ENCODE measurements at places on chromosomes 13 and 19. TPM values are rescaled to one million over a fixed set of nuclear protein-coding genes. Genes with fewer than 3 reads are reported as not detected.

GRCh38 chr13:98730441-98730840 is 22.0 kb downstream of the SLC15A1 start:
- no peak for DNase-seq

- no peak for DNase-seq
Observed at GRCh38 chr19:46022061-46022430, 807 bp downstream of the PGLYRP1 start.

GRCh38 chr19:3984584-3984907 is 717 bp downstream of the EEF2 start:
- no peak for DNase-seq

- DNase-seq, result no peak
Observed at GRCh38 chr19:11377237-11377636, 2.8 kb downstream of the SWSAP1 start.

GRCh38 chr19:28466107-28467045 is 746.6 kb downstream of the UQCRFS1 start:
- DNase-seq, result peak; percentile 79

DNA sequence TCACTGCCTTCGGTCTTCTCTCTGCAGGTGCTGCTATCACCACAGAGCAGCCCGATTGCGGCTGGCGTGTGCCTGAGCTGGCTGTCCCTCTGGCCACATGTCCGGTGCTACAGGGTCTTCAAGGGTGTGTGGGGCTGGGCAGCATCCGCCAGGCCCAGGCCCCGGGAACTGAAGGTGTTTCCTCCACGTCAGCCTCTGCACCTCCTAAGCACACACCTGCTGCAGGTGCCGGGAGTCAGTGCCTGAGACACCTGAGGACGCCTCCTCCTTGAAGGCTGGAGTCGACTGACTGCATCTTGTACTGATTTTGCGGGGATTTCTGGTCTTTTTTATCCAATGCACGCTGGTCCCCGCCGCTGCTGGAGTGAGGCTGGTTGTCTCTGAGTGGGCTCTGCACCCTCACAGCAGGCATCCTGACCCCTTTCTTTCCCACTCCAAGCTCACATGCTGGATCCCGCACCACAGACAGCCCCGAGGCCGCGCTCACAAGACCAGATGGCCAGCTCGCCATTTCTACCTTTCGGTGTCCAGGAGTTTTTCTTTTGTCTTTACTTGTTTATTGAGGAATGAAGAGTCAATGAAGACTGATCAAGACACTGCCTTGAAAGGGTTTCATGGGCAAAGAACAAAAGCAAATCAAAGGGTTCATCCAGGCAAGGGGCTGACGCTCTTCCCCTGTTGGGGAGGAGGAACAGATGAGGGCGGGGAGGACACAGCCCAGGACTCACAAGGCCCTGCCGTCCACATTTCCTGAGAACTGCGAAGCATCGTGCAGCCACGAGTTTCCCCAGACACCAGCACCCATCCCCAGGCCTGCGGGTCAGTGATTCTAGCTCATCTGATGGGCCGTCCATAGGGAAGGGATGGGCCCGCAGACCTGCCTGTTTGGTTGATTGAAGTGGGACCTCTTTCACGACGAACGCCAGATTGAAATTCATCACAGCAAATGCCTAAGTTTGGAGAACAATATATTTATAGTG is 203.8 kb upstream of the SOX1 start:
- DNase-seq, result no peak

GRCh38 chr19:35911790-35912189 is 3.7 kb upstream of the TYROBP start:
- DNase-seq, result no peak

GAS6 gene
- total RNA-seq, result 83.5 TPM

GRCh38 chr13:109646423-109646822 is 140.0 kb downstream of the IRS2 start:
- DNase-seq, result no peak

DNA sequence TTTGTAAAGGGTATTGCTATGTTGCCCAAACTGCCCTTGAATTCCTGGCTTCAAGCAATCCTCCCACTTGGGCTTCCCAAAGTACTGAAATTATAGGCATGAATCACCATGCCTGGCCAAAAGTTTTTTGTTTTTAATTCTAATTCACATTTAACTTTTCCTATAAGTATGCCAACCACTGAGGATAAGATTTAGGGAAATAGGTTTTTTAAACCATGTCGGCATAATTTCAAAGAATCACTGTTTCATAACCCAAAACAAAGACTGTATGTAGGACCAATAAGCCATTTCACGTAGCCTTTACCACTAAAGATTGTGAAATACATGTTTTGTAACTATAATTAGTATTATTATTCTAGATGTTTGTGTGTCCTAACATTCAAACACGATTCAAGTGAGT is 8.2 kb downstream of the ZDHHC20 start:
- DNase-seq, result no peak

KLHL1 gene
- total RNA-seq, result not detected

GRCh38 chr13:108917581-108917980 is 288.2 kb downstream of the MYO16 start:
- no peak for DNase-seq

SIAH3 gene
- 0.03 TPM for total RNA-seq

EPS8L1 gene
- 95.0 TPM for total RNA-seq

DNA sequence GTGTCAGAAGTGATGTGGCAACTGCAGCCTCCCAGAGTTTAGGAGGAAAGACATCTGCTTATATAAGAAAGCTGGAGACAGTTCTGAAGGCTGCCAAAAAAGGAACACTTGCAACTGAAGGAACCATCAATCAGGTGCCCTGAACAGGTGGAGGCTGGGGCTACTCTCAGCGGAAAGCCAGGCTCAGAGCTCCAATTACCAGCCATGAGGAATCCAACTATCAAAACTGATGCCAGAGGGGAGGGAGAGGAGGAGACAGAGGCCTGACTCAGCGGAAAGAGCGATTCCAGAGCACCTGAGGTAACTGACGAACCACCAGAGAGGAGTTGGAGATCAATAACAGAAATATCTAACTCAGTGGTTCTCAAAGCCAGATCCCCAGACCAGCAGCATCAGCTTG is 24.3 kb downstream of the LEUTX start:
- DNase-seq, result peak; percentile 55

FUT3 gene
- 3.0 TPM for total RNA-seq

EID2 gene
- 12.0 TPM for total RNA-seq

DNA sequence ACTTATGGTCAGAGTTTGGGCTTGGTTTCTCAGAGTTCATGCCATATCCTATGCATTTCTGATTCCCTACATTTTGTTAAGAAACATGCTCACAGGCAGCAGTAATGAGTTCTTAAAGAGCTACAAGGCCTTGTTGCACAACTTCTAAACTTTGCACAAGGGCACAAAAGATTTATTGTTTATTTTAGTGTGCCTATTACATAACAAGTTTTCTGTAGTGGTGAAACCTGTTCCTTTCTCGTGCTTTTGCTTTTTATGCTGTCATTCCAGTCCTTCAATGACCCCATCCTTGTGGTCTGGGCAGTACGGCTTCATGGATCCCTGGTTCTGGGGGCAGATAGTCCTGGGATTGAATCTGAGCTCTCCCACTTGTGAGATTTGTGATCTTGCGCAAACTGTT is 17.8 kb downstream of the ZNF507 start:
- DNase-seq, result no peak

GRCh38 chr19:17968362-17968761 is 1.5 kb downstream of the KCNN1 start:
- DNase-seq, result no peak

DNA sequence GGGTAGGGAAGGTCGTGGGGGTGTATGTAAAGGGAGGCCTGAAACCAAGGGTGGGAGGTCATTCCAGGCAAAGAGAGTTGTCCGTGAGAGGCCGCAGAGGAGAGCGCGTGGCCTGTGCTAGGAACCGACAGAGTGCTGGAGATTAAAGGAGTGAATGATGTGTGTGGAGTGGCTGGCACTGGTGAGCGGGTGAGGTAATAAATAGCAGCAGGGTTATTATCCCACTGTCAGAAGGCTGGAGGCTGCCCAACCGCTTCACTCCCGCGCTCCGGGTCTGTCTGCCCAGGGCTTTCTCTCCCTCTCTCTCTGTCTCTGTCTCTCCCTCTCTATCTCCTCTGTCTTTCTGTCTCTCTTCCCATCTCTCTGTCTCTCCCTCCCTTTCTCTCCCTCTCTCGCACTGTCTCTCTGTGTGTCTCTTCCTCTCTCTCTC is 17.4 kb downstream of the ZNF579 start:
- DNase-seq, result peak; percentile 54

- DNase-seq, result no peak
Observed at GRCh38 chr13:70703755-70704154, 595.5 kb upstream of the KLHL1 start.

THSD1 gene
- total RNA-seq, result 6.4 TPM

DNA sequence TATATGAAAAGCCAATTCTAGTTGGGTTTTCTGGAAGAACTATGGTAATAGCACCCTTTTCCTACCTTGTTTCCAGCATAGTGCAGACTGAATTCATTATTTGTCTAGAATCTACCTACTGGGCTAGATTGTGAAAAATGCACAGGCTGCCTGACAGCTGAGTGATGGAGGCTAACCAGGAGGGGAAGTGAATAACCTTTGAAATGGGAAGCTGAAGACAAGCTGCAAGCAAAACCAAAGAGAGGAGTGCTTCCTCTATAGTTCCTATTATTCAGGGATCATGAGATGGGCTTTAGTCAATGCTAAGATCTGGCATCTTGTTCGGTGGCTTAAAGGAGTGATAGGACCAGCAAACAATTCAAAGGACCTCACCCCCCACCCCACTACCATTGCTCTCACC is 26.9 kb downstream of the MZT1 start:
- DNase-seq, result no peak

DNA sequence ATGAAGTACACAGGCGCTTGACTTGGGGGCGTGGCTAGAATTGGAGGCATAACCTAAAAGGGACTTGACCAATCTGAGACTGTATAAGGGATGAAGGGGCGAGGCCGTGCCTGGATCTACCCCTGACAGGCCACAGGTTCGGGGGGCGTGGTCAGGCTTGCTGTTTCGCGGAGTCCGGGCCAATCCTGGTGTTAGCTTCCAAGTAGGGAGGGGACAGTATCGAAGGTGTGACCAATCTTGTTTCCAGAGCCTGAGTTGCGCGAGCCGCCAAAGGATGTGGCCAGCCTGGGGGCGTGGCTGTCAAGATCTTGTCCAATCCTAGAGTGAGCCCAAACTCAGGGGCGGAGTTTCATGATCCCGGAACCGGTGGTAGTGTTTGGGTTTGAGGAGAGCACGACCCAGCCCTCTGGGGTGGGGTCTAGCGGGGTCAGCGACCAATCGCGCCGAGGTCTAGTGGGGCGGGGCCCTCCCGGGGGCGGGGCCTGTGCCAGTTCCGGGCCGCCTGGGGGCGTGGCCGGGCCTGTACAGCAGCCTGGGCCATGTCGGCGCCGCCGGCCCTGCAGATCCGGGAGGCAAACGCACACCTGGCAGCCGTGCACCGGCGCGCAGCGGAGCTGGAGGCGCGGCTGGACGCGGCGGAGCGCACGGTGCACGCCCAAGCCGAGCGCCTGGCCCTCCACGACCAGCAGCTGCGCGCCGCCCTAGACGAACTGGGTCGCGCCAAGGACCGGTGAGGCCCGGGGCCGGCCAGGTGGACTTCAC is at the start of gene VMAC:
VMAC (plus strand) TSS at position 521 of the 762 bp plus-strand sequence; CDS start at position 540, 19 bp downstream.
- peak; percentile 100 for DNase-seq

GRCh38 chr13:24124789-24125476 is 35.6 kb upstream of the SPATA13 start:
- DNase-seq, result no peak

DNA sequence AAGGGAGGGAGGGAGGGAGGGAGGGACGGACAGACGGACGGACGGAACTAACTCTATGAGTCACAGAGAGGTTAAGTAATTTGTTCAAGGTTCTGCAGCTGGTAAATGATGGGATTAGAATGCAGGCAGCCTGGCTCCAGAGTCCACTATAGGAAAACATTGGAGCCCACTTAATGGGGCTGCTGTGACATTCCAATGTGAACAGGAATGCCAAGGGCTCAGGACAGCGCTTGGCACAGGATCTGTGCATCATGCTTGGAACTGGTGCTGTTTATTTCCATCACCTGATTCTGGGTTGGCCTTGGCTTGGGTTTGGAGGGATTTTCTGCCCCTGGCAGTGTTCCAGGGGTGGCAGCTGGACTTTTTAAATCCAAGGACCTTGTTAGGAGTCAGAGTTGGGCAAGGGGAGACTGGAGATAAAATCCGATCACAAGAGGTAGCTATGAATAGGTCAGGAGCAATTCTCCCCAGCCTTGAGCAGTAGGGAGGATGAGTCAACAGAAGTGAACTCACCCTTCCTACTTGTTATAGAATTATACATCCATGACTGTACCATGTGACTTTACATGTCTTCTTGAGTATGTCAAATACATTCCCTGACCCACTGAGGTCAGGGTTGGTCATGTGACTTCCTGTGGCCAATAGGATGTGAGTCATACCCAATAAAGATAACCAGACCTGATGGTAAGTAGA is 7.8 kb upstream of the HIF3A start:
- DNase-seq, result no peak

DNA sequence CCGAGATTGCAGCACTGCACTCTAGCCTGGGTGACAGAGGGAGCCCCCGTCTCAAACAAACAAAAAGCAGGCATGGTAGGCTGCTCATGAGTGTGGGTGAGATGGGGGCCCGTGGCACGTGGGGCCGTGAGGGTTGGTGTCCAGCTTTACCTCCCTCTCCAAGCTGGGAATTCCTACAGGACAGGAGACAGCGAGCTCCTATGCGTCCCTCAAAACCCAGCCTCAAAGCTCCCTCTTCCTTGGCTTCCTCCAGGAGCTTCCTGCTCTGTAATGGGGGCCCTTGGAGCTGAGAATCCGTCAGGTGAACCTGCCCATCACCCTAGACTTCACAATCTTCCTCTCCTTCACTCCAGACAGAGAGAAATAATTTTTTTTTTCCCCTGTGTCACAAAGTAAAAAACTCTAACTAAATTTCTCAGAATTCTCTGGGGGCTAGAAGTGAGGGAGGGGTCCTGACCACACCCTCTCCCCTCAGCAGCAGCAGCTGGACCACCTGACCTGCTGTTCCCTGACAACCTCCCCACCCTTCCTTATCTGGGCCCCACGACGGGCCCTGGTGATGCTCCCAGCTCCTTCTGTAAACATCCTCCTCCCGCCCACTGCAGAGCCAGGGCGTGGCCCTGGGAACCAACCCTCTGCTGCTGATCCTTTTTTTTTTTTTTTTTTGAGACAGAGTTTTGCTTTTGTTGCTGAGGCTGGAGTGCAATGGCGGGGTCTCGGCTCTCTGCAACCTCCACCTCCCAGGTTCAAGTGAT is 22.1 kb upstream of the WDR18 start:
- no peak for DNase-seq

GRCh38 chr19:58209577-58209976 is 19.1 kb upstream of the ZNF544 start:
- DNase-seq, result no peak

- DNase-seq, result no peak
Observed at GRCh38 chr19:30393729-30394480, 21.7 kb downstream of the ZNF536 start.

DNA sequence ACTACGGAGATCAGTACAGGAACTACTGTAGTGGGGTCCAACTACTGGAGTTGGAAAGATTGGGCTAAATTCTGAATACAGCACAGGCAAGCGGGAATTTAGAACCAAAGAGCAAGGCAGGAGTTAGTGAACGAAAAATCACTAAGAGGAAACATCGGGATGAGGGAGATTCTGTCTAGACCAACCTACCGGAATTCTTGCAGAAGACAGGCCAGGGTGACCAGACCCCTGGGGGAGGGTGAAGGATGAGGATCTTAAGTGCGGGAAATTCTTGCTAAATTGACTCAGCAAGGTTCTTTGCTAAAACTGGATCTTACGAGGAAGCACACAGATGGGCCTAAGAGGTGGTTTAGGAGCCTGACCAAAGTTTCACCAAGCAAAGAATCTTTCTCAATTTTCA is 13.2 kb upstream of the PSPC1 start:
- no peak for DNase-seq

GRCh38 chr13:44868397-44868796 is 120.9 kb downstream of the NUFIP1 start:
- DNase-seq, result no peak

All from kidney (tissue), 22 donors.